Gastrocnemius medialis (tissue), 4 donors: ENCODE measurements at places on chromosomes 7 and 10. TPM values are rescaled to one million over a fixed set of nuclear protein-coding genes. Genes with fewer than 3 reads are reported as not detected.

The GNB2 gene
- 163 TPM for total RNA-seq

The RBP3 gene
- not detected for total RNA-seq

DNA sequence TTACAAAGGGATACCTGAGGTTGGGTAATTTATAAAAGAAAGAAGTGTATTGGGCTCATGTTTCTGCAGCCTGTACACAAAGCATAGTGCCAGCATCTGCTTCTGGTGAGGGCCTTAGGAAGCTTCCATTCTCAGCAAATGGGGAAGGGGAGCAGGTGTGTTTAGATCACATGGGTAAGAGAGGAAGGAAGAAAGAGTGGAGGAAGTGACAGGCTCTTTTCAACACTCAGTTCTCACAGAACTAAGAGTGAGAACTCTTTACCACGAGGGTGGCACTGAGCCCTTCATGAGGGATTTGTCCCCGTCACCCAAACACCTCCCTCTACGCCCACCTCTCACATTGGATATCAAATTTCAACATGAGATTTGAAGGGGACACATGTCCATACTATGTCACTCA, 506 bp upstream of the FAM170B start:
- no peak overlapping the region for H3K4me3 ChIP-seq
- no peak for DNase-seq
- peaks cover 3% of the 10 kb centered on the region for H3K27me3 ChIP-seq
- H3K36me3 ChIP-seq, result no peaks in the 10 kb centered on the region
- H3K4me1 ChIP-seq, result peaks cover 3% of the 10 kb centered on the region
- H3K27ac ChIP-seq, result no peak overlapping the region

The FFAR4 gene
- not detected for total RNA-seq

DNA sequence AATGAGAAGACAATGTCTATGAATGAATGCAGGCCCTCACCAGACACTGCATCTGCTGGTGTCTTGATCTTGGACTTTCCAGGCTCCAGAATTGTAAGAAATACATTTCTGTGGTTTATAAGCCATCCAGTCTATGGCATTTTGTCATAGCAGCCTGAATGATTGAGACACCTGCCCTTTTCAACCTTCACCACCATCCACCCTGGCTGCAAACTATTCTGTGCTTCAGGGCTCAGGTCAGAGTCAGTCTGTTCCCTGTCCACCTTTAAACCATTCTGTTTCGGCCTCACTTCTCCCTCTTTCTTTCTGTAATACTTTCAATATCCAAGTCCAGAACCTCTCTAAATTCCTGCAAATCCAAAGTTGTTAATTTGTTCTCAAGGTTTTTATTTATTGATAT, 15.9 kb upstream of the CDK13 start:
- no peaks in the 10 kb centered on the region for H3K4me1 ChIP-seq
- no peaks in the 10 kb centered on the region for H3K36me3 ChIP-seq
- no peaks in the 10 kb centered on the region for H3K27me3 ChIP-seq
- no peak overlapping the region for H3K4me3 ChIP-seq
- no peak for DNase-seq

GRCh38 chr7:136045992-136046391, 68.8 kb upstream of the MTPN start:
- no peak overlapping the region for H3K27ac ChIP-seq
- H3K36me3 ChIP-seq, result no peaks in the 10 kb centered on the region
- H3K4me3 ChIP-seq, result no peak overlapping the region

DNA sequence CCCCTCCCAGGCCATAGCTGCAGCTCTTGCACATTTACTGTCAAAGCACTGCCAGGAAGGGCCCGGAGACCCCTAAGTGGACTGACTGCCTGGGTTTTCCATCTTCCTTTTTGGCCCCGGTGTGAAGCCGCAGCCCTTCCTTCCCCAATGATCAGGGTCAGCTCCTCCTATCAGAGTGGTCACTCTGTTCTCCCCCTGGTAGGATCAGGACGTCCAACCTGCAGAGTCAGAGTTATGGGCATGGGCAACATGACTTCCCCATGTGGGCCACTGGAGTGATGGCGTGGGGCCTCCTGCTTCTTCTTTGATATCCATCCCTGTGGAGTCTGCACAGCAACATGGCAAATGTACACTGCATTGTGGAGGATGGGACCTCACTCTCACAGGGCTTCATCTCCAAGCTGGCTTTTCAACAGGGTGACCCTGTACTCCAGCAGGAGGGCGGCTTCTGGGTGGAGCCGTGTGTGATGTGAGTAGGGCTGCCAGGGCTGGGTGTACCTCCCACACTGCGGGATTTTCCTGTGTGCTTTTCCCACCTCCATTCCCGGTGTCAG, 6.4 kb upstream of the RAMP3 start:
- no peak overlapping the region for H3K4me3 ChIP-seq
- DNase-seq, result peak; percentile 1
- H3K36me3 ChIP-seq, result no peaks in the 10 kb centered on the region
- H3K27me3 ChIP-seq, result no peaks in the 10 kb centered on the region

- no peaks in the 10 kb centered on the region for H3K4me1 ChIP-seq
- H3K27ac ChIP-seq, result no peak overlapping the region
Observed at GRCh38 chr7:22114440-22114981, 168.8 kb upstream of the CDCA7L start.

The JMJD1C gene
- total RNA-seq, result 39.2 TPM
